Stimulated activated CD4-positive, alpha-beta T cell treated with anti-CD3 and anti-CD28 coated beads, Interleukin-15, amount 100 ng/mL, for 1 hour (primary cell): ENCODE measurements at places on chromosomes 5 and 9.

DNA sequence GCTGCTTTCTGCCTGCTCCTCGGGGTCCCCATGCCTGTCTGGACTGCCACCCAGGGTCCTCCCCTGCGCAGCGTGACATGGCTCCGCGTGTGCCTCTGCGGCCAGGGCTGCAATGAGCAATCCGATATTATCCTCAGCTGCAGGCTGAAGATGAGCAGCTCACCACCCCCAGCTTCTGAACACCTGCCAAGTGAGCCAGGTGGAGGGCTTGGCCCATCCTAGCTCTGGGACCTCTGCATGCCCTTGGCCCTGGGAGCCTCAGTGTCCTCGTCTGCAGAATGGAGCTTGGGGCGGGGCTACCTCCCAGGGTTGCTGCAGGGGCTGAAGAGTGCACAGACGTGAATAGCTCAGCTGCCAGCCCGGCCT is 4.1 kb upstream of the MYMK start:
- DNase-seq, result no peak

DNA sequence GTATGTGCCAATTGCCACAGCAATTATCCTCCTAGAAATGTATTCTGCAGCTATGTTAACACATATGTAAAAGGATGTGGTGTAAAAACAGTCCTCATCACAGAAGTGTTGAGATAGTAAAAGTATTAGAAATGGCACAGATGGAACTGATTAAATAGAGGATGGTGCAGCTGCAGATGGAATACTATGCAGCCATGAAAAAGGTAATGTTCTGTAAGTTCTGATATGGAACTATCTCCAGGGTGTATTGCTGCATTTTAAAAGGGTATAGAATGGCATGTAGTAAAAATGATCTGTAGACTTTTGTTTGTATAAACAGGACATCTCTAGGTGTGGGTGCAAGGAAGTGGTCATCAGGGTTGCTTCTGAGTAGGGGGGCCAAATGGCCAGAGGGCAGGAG is 63.0 kb upstream of the PHYKPL start:
- no peak for DNase-seq

DNA sequence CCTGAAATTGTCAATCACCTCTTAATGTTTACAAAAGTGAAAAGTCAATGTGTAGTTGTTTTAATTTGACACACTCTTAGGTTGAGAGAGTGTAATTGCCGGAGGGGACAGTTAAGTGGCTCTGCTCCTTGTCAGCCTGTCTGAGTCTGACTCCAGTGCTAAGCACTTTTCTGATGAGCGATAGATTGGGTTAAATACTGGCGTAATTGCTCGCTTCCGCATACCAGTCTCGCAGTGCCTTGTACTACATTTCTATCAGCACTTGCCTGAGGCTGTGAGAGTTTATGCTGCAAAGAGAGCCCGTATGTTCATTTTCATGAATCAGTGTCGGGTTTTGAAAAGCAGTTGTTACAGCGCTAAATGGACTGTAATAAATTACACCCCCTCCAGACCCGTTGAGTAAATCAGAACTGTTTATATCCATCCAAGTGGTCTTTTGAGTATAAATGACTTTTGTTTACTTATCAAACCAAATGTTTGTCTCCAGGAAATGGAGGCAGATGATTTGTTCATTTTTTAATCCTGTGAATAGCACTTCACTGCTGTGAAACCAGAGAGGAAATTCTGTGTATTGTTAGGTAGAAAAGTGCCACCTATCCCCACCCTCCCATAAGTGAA is 41.0 kb upstream of the DMRT3 start:
- no peak for DNase-seq

DNA sequence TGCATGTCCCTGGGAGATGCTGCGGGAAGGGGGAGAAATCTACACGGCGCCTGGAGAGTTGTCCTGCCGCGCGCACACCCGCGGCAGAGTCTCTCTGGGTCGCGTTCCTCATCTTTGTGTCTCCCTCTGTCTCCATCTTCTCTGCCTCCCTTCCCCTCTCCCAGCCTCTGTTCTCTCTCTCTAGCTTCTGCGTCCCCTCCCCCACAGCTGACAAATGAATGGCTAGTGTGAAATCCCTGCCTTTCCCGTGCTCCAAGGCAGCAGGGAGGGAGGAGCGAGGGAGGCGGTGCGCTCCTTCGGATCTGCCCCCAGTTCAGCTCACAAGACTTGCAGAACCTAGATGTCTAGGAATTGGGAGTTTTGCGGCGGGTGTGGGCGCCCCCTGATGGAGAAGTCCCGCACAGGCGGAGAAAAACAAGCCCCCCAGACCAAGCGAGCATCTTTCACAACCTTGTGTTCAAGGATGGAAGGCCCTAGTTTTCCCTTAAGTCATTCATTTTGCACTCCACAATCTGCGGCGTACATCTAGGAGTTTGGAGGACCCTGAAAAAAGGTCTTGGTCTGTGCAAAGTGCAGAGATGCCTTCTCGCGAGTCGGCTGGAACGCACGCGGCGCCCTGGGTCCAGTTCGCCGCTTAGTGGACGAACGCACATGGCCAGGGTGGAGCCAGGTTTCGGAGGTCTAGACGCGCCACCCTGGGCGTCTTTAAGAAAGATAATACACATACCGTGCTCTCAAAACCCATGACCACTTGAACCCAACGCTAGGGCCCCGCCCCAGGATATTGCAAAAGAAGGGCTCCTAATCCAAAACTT is 2.0 kb downstream of the VCAN start:
- DNase-seq, result no peak

- no peak for DNase-seq
Observed at GRCh38 chr9:1522219-1522767, 472.1 kb downstream of the DMRT2 start.

GRCh38 chr5:161740433-161740832 is 54.9 kb downstream of the GABRA6 start:
- no peak for DNase-seq

DNA sequence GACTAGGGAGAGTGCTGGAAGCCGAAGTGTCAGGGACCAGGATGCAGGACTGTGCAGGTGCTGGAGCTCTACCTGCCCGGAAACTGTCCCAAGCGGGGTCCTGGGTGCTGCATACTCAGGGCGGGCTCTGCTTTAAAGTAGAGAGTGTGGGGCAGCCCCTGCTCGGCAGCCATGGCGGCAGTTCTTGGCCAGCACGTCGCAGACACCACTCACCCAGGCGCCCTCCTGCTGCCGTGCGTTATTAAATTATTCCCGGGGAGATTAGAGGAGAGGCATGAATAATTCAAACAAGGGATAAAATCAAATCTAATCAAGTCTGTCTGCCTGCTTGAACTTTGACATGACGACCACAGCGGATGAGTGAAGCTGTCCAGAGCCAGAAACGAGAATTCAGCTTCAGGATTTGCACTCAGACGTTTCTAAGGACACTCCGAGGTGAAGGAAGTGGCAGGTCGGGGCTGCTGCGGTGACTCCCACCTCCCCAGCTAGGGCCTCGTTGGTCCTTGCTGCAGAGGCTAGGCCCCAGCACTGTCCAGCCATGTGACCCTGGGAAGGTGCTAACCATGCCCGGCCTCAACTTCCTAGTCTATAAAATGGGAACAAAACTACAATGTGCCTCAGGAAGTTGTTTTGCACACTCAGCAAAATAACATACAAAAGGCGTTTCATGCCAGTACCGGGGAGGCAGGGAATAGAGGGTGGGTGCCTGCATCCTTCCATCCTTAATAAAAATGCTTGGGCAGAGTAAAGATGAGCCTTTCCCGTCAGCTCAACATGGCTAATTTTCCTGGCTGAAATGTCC is 91.3 kb upstream of the ADAMTS2 start:
- DNase-seq, result no peak

DNA sequence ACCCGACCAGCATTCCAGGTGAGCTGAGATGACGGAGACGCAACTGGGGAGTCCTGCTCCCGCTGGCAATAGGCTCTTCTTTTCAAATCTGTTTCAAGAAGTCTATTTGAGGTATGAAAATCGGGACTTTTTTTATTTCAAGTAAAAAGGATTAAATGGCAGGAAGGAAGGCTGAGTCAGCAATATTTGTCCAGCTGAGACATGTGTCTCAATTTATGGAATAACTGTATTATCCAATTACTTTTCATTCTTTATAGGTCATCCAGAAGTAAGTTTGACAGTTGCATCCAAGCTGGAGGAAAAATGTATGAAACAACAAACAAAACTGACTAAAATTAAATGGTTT is 221.1 kb downstream of the NR2F1-AS1 start:
- DNase-seq, result no peak

- DNase-seq, result no peak
Observed at GRCh38 chr5:52856564-52856963, 68.8 kb downstream of the ITGA1 start.

GRCh38 chr9:37966412-37967013 is 62.6 kb upstream of the SLC25A51 start:
- DNase-seq, result no peak

- DNase-seq, result no peak
Observed at GRCh38 chr9:129002992-129003391, 25.1 kb downstream of the SH3GLB2 start.

DNA sequence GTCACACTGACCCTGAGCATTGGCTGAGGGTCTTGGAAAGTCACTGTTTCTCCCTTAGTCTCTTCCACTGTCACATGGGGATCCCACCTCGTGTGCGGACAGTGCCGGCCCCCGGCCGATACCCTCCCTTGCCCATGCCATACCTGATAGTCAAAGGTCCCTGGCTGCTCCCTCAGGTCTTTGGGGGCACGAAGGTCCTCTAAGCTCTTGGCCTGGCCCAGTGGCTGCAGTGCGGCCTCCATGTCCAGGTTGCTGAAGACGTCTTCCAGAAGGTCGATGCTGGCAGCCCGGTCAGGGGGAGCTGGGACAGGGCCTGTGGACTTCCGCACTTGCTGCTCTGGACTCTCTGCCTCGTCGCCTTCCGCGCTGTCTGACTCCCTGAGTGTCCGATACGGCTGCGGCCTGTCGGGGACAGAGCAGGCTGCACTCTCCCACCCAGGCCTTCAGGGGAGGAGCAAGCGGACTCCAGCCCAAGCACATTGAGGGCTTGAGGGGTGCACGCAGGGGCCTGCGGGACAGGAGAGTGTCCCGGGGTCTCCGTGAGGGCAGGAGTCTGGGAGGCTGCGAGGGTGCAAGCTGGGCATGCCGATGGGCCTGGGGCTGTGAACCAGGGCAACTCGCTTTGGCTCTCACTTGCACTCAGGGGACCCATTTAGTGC is 27.6 kb downstream of the CRB2 start:
- DNase-seq, result no peak

DNA sequence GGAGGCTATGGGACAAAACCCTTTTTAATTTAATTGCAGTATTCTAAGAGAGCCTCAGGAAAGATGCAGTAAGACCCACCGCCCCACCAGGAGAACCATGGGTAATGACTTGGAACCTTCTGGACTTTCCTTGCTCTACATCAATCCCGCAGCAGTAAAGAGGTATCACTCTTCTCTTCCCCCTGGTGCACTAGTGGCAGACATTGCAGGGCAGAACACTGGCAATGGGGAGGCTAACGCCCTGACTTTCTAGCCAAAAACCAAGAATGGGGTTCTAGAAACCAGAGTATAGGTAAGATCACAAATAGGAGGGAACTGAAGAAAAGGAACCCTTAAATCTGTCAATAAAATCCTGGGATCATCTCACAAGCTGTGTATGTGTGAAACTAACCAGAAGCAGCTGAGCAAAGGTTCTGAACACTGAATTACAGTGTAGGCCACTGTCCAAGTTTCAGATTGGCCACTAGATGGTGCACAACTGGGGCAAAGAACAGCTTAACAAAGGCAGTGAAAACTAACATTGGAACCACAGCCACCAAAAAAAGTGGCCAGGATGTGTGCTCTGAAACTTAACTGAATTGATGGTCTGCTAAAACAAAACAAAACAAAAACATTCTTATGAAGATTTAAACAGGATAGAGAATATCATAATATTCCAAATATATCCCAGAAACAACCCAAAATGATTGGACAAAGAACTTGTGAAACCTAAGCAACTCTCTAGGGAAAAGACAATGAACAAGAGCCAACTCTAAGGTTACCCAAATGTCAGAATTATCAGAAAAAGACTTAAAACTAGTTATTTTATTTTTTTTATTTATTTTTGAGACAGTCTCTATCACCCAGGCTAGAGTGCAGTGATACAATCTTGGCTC is 6.6 kb upstream of the FAM151B start:
- no peak for DNase-seq

DNA sequence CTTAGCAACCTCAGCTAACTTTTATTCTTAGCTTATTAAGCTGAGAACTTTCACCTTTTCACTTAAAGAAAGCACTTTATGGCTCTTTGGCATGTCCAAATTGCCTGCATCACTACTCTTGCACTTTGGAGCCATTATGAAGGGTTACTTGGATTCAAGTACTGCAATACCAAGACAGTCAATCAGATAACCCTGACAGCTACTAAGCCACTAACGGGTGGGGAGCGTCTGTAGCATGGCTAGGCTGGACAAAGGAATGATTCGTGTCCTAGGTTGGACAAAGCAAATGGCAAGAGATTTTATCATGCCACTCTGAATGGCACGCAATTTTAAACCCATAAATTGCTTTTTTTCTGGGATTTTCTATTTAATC is 39.6 kb downstream of the TRPM6 start:
- DNase-seq, result no peak
